Activated naive CD4-positive, alpha-beta T cell treated with anti-CD3 and anti-CD28 coated beads, Interleukin-2, amount 50 U/mL, for 16 hours (primary cell): ENCODE measurements at places on chromosomes 6 and 20.

DNA sequence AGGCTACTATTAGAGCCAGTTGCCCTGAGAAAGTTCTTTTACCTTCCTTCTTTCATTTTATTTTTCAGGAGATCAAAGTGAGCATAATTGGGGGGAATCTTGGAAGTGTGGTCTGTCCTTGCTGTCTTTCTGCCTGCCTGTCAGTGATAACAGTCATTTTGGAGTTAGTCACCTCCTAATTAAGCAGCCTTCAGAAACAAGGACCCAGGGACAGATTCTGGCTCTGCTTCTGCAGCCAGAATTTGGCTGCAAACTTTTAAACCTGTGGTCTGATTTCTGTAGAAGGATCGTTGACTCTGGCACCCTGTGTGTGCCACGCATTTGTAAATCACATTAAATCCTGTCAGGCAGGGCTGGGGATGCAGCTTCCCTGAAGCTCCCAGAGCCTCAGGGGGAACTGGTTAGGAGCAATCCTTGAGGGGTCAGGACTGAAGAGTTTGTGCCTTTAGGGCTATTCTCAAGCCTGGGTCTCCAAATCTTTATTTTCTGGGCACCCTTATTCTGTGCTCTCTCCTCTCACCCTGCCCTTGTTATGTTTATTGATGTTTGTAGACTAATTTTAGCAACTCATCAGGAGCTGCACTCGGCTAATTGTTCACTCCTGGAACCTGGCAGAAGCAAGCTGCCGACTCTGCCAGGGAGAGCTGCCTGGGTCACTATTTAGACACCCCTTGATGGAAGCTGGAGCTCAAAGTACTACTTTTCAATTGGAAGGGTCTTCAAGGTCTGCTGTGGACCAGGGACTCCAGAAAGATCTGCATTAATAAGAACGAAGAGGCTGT, 6.8 kb downstream of the NOX3 start:
- DNase-seq, result no peak

DNA sequence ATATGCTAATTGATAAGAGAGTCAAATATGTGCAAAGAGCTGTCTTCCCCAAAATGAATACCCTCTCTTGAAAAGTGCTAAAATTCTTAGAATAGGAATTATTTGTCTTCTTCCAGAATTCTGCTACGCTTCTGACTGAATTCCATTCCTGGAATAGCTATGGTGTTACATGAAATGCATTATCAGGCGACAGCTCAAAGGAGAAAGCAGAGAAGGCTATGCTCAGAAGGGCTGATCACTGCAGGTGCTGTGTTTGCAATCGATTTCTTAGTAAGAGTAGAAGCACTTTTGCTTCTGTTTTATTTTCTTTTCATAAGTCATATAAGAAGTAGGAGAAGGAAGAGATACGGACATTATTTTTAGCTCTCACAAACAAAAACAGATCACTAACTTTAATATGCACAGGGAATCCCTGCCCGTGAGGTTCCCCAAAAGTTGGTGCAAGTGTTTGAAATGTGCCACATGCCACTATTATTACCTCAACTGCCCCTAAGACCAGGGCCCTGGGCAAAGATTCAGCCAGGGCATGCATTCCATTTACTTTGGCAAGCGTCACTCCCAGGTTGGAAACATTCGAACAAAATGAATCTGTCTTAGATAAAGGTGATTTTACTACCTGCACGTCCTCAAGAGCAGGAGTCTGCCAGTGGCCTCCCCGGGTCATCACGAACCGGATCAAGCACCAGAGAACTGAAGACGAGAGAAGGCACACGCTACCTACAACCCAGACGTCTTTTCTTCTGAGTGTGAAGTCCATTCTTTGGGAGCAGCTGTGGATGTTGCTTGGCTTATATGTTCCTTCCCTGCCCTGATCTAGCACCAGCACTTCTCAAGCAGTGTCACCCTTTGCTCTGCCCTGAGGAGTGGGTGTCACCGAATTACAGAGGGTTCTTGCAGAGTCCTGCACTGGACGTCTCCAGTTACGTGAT, 7.2 kb downstream of the MYLK4 start:
- no peak for DNase-seq

DNA sequence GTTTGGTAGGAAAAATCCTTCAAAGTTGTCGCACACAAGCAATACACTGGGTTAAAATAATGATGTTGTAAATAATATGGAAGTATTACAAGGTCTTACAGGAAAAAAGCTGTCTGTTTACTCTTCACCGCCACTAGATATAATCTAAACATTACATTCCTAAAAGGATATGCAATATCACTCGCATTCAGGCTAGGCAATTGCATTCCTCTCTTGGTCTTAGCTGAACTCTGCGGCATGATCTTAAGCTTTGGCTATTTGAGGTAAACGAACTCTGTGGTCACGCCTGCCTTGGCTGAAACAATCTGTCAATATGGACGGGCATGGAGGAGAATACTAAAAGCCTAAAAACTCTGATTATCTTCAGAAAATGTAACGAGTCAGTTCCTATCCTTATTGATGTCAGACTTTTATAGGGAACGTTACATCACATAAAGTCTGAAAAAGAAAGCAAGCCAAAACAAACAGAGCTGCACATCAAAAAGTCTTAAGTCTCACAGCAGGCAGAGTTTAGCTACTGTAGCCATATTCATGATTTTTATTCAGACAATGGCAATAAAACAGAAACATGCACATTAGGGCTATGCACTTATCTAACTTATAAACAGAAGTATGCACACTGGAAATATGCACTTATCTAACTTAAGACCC, 30.8 kb upstream of the FILIP1 start:
- DNase-seq, result no peak

- DNase-seq, result no peak
These were observed 41.6 kb downstream of the C6orf15 start for GRCh38 chr6:31070711-31071197.

DNA sequence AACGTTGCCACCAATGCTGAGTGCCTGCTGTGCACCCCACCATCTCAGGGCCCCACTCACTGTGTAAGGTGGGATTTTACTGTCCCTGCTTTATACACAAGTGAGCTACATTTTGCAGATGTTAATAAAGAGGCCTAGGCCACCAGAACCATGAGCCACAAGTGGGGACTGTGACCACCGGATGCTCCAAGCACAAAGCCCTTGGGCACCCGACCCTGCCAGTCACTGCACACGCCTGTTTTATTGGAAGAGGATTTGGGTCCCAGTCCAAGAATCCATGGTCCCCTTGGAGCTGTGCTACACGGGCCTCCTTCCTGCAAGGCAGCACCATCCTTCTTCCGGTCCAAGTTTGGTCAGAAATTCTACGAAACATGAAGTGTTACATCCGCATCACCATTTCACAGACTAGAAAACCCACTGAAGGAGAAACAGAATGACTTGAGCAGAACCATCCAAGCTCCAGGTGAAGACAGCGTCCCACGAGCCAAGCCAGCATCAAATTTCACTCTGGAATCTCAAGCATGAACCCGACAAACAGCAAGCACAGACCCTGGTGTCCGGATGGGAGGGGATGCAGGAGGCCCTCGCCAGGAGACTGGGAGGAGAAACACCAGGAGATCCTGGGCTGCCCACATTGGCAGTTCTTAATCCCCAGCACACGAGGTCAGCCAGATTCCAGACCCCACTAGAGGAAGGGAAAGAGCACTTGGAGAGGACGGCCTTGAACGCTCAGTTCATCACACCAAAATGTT, 226.9 kb downstream of the DLL1 start:
- no peak for DNase-seq

DNA sequence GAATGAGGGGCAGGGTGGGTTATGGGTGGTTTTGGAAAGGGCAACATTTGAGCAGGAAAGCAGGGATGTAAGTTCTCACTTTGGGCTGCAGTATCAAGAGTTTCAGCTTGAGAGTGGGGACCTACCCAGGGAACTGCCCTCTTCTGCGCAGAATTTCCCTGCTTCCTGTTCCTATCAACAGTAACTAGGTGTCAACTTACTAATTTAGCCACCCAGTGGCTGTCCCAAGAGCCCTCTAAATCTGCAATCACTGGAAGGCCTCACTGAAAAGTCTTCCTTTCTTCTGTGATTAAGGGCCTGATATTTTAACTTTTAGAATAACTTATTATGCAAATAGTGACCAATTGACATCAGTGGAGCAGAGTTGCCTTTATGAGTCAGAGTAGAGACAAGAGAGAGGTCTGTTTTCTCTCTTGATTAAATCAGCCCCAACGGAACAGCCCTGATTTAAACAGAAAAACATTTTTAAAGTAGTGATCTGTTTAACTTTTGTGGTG, 118.2 kb upstream of the RIPOR2 start:
- DNase-seq, result no peak

DNA sequence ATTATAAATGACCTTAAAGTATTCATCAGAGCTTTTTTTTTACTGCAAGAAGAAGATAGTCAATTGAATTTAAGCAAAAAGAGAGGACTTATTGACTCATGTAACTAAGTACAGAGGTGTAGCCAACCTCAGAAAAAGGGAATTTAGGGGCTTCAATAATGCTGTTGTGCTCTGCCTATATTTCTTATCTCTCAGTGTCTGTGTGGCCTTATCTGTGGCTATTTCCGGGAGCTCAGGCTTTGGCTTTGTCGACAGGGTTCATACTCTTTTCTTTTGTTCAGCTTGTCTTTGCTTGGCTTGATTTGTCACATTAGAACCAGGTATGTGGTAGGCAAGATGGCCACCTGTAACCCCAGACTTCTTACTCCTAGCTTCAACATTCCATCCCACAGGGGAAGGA, 38.6 kb upstream of the FABP7 start:
- no peak for DNase-seq

DNA sequence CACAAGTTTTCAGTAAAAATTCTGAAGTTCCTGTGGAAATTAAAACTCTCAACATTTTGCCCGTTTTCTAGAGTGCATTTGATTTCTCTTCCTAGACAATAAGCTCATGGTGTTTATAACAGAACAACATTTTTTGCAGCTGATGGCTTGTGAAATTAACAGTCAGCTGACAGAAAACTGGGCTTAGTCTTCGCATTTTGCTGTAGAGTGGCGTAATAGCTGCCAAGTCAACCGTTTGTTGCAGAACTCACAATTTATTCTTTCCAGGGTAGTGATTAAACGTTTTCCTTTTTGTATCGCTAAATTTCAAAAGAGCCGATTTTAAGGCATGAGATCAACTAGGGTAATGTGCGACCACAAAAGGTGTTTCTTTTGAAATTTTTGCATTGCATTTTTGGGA, 1.4 kb downstream of the SPO11 start:
- no peak for DNase-seq

GRCh38 chr6:131846023-131846663, 38.3 kb downstream of the ENPP1 start:
- no peak for DNase-seq

- DNase-seq, result no peak
These were observed 16.3 kb upstream of the UTRN start for GRCh38 chr6:144268794-144269349.

- DNase-seq, result no peak
These were observed 122.0 kb downstream of the HTR1B start for GRCh38 chr6:77341058-77341986.

- DNase-seq, result no peak
These were observed 951 bp upstream of the OLIG3 start for GRCh38 chr6:137494988-137495702.

GRCh38 chr6:121607721-121608120, 172.3 kb downstream of the GJA1 start:
- DNase-seq, result no peak

DNA sequence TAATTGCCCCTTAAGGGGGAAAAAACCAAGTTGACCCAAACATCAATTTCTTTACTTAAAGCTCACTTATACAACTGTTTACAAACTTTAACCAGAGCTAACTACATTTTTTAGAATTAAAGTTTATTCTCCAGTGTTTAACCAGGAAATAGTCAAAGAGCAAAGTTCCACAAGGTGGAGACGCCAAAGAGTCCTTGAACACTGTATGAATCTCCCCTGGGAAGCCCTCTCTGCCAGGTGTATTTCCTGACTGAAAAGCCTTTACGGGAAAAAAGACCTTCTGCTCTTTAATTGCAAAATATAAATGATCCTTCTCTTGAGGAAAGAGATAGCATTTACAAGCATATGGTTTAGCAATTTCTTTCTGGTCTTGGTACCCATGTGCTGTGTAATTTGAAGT, 36.2 kb downstream of the BTBD9 start:
- DNase-seq, result no peak

- no peak for DNase-seq
These were observed 145.3 kb downstream of the VEGFA start for GRCh38 chr6:43915208-43915869.

GRCh38 chr6:113584767-113585166, 272.4 kb upstream of the MARCKS start:
- no peak for DNase-seq

GRCh38 chr6:4743062-4743461, 33.1 kb upstream of the CDYL start:
- no peak for DNase-seq

GRCh38 chr20:35992713-35993335, 24.4 kb downstream of the CNBD2 start:
- peak; percentile 30 for DNase-seq

DNA sequence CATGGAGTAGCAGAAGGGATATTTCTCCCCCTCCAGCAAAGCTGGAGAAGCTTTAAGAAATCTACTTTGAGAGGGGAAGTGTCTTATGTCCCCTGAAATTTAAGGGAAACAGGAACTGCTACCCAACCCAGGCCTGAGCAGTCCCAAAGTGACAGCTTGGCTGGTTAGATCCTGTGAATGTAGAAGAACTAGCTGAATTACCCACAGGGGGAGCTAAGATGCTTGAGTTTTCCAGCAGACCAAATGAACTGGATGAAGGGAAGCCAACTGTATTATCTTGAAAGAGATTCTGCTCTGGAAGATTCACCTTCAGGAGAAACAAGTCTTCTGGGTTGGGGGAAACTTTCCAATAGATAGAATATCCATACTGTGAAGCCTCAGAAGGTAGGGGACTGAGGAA, 303.3 kb upstream of the MMS22L start:
- no peak for DNase-seq

- no peak for DNase-seq
These were observed 227.7 kb upstream of the TSHZ2 start for GRCh38 chr20:52744441-52744840.

- no peak for DNase-seq
These were observed 48.7 kb downstream of the NCOA7 start for GRCh38 chr6:125839471-125839870.

GRCh38 chr6:132251711-132252110, 149.6 kb downstream of the MOXD1 start:
- no peak for DNase-seq

GRCh38 chr6:127201321-127201720, 65.3 kb upstream of the RNF146 start:
- no peak for DNase-seq

- DNase-seq, result no peak
These were observed 12.0 kb upstream of the ADGRF5 start for GRCh38 chr6:46933751-46934150.
